ENCODE measurements at places on chromosomes 6 and 20.

DNA sequence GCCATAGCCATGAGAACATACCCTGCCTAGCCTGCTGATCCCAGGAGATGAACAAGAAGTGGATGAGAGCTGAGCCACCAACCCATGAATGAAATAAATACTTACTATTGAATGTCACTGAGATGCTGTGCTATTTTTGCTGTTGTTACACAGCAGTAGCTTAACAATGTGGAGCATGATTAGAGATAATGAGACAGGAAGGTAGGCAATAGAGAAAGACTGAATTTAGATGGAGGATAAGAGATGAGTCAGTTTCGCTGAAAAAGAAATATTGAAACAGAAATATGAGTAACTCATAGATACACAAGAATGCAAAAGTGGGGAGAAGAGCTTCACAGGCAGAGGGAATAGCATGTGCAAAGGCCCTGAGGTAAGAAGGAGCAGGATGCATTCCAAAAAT, 94.9 kb upstream of the TOP1 start:
- no peak for DNase-seq

- DNase-seq, result no peak
Observed at GRCh38 chr6:156657296-156657695, 119.9 kb upstream of the ARID1B start.

- DNase-seq, result no peak
Observed at GRCh38 chr20:57265997-57266290, 497 bp downstream of the BMP7 start.

- DNase-seq, result peak; percentile 80
Observed at GRCh38 chr6:134074151-134075055, 22.0 kb upstream of the SLC2A12 start.

- no peak for DNase-seq
Observed at GRCh38 chr6:106626485-106626884, 2.8 kb downstream of the RTN4IP1 start.

DNA sequence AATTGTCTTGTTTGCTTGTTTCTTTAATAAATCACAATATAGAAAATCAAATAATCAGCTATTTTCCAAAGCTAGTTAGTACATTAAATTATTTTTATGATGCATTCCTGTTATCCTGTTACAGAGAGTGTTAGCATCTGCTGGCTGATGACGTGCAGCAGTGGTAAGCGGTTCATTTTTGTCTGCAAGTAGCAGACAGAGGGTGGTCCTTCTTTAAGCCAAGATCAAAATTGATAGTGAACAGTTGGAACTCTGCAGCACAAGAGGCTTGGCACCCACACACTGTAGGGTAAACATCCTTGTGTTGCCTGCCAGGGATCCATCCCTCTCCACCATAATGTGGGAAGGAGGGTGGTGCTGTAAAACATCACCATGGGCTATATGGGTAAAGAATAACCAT, 158.3 kb downstream of the FRK start:
- DNase-seq, result no peak

DNA sequence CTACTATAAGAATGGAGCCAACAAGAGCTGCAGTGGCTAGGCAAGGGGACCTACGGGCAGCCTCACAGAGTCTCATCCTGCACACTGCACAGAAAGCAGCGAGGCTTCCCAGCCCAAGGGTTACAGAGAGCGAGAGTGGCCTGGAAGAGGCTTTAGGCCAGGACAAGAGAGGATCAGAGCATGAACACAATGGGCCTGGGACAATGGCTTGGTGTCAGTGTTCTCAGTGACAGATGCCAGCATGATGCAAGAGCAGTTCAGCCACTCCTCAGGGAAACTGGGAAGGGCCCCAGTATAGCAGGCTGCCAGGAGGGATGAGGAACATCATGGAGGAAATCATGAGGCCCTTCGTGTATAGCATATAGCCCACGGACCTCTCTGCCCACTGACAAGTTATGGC, 108.0 kb downstream of the NUS1 start:
- no peak for DNase-seq

- DNase-seq, result no peak
Observed at GRCh38 chr6:46254946-46255345, 84.2 kb upstream of the ENPP5 start.

GRCh38 chr6:30156262-30156599, 4.8 kb downstream of the TRIM10 start:
- DNase-seq, result no peak

DNA sequence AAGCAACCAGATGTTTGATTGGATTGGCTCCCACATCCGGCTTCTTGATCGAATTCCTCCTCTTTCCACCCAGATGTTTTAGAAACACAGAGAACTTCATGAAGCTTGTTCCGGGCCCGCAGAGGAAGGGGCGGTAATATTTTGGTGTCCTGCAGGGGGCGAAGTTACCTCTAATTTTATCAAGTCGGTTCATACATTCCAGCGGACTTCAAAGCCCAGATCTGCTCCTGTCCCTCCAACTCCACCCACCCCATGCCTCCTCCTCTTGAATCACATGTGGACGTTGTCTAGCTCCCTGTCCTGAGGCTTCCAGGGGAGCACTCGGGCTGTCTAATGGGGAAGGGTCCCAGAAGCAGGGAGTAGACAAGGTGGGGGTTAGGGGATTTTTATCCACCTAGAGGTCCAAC, 2.9 kb upstream of the BMP6 start:
- DNase-seq, result peak; percentile 69

DNA sequence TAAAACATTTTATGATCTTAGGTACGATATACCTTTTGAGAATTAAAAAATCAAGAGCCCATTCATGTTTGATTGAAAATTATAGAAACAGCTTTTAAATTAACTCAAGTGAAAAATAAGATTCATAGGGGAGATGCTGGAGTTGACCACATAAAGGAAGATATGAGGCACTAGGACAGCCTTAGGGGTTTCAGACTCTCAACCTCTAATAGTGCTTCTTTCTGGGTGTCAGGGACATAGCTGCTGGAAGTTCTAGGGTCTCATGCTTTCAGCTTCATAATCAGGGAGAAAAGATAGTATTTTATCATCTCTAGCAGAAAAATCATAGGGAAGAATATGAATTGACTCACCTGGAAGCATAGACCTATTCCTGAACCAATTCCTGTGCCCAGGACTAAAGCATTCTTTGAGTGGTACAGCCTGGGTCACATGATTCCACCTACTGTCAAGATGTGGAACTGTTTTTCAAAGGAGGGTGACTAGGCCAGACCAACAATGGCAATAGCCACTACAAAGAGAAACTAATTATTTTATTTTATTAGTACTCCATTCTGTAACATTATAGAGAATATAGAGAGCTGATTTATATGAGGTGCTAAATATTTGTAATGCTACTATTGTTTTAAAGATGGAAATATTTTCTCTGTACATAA, 27.8 kb upstream of the CENPW start:
- peak; percentile 55 for DNase-seq

- DNase-seq, result no peak
Observed at GRCh38 chr6:109336221-109336961, 45.9 kb downstream of the CD164 start.

DNA sequence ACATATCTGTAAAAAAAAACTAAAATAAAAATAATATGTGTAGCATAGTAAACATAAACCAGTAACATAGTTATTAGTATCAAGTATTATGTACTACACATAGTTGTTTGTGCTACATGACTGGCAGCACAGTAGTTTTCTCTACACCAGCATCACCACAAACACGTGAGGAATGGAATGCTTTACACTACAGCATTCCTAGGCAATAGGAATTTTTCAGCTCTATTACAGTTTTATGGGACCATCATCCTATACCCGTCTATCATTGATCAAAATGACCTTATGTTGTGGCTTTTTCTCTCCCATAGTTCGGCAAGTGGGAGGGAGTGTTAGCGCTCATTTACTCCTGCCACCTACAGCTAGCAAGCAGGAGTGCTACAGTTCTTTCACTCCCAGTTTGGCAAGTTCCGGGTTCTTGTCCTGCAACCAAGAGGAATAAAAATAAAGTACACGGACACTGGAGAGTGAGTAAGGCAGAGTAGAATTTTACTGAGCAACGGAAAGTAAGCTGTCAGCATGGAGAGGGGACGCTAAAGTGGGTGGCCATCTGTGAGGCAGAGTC, 196.8 kb upstream of the HSF2 start:
- peak; percentile 17 for DNase-seq

DNA sequence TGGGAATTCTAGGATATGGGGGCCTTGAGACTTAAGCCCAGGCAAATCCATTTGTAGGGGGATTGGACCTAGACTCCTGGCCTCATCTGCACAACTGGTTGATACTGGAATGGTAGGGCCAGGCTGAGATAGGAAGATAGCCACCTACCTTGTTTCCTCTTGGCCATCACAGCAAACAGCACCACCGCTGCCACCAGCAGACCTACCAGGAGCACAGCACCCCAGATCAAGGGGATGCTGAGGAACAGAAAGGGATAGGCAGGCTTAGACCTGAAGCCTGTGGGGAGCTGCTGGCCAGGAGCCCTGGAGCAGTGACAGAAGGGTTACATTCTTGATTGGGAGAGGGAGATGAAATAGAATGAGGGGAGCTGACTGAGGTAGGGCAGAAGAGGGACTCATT, 3.5 kb downstream of the TREML1 start:
- DNase-seq, result peak; percentile 18

DNA sequence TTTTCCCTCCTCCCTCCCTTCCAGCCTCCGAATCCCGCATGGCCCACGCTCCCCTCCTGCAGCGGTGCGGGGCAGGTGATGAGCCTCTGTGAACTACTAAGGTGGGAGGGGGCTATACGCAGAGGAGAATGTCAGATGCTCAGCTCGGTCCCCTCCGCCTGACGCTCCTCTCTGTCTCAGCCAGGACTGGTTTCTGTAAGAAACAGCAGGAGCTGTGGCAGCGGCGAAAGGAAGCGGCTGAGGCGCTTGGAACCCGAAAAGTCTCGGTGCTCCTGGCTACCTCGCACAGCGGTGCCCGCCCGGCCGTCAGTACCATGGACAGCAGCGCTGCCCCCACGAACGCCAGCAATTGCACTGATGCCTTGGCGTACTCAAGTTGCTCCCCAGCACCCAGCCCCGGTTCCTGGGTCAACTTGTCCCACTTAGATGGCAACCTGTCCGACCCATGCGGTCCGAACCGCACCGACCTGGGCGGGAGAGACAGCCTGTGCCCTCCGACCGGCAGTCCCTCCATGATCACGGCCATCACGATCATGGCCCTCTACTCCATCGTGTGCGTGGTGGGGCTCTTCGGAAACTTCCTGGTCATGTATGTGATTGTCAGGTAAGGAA, at the start of gene OPRM1:
OPRM1 (plus strand) TSS at position 10 of the 612 bp plus-strand sequence; CDS start at position 315, 305 bp downstream.
- peak; percentile 78 for DNase-seq

DNA sequence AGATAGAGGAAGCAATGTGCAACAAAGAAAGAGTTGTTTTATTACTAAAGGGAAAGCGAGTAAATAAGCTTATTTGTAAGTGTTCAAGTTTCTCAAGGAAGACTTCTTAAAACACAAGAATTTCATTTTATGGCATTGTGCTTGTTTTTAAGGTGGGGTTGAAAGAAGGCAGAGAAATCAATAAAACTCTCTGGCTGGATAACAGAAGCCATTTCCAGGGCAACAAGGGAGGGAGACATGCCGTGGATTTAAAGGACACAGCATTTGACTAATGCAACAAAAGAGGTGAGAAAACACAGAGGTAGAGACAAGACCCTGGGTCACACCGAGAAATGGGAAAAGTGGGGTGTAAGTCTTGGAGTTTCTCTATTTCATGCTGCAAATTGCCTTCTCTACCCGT, 28.8 kb upstream of the GMPR start:
- no peak for DNase-seq

DNA sequence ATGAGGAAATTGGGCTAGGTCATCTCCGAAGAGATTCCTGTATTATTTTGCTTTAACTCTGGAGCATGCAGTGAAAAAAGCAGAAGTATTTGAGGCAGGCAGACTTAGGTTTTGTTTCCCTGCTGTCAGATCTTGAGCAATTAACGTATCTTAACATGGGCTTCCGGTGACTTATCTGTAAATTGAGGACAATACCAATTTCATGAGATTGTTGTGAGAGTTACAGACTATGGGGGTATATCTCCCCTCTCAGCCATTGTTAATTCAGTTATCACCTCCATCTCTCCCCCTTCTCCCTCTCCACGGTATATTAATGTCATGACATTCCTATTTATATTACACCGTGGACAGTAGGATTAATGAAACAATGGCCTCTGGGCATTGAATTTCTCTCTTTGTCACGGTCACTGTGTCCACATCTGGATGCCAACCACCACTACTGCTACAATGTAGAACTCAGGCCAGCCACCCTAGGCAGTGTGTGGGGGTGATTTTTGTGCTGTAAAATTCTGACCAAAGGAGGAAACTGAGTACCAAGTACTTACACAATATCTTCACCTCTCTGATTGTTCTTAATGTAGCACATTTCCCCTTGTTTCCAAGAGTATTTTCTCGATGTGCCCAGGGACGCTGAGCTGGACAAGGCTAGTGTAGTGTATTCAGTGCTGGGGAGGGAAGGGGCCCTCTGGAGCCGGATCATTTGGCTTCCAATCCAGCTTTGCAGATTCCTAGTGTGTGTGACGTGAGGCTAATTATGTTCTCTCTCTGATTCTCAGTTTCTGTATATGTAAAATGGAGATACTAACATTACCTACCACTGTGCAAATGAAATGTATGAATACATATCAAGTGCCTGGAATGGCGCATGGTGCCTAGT, 77.2 kb downstream of the GCNT2 start:
- no peak for DNase-seq

- no peak for DNase-seq
Observed at GRCh38 chr6:112049996-112050395, 3.9 kb upstream of the CCN6 start.

DNA sequence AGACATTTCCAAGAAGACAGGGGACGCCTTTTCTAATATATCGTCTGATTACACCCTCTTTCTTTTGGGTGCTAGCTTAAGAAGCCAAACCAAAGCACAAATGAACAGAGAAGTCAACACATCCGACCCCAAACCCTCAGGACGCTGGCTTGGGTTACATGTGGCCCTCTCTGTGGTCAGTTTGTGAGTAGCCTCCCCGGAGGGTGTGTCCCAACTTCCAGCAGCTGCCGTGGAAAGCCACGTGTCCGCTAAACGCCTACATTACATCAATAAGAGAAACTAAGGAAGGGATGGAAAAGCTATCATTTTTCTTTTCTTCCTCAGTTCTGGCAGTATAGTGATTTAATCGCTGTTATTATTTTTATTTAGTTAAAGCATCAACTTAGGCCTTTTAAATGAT, 487 bp upstream of the BMP6 start:
- no peak for DNase-seq

- DNase-seq, result no peak
Observed at GRCh38 chr6:63792736-63793464, 157.3 kb downstream of the PHF3 start.

Measured in H7 (cell line).